Hippocampal formation (tissue), 2 donors: ENCODE measurements at places on chromosomes 12 and 14.

DNA sequence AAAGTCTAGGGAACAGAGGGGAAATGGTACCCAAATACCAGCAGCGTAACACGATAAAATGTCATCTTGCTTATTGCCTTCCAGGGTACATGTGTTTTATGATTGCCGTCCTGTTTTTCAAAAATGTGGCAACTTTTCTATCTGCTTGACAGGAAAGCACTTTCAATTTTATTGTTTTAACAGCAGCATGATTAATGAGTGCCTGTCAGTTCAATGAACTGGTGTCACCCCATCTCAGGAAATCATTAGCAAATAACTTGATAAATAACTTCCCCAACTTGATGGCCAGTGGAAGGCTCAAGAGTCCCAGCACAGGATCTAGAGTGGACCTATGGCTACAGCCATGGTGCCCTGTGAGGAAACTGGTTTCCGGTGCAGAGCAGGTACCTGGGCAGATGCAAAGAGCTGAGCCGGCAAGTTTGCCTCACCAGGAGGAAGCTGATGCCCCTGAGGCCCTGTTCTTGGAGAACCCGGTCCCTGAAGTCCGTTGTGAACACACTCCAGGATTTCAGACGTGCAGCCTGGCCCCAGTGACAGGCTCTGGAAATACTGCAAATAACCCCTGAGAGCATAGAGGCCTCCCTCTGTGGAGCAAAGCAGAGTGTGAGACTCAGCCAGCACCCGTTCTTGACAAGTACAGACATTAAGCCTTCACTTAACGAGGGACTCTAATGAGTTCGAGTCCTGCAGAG is 173.5 kb upstream of the SFSWAP start:
- no peak for DNase-seq

DNA sequence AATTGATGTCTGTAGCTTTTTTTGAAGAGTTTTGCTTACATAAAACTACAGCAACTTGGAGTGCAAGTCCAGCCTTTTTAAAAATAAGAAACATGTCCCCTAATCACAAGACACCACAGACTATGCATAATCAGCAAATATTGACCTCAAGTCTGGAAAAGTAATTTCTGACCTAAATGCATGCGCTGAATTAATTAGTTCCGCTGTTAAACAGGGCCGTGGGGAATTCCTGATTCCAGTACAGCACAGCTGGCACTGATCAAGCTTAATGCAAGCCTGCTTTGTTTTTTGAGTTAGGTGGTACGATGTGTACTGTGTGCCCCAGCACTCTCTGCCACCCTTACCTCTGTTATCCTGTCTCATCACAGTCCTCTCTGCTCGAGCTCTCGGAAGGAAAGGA is 9.2 kb downstream of the MLH3 start:
- DNase-seq: no peak

- no peak for DNase-seq
Observed at GRCh38 chr14:103828315-103828967, 18.9 kb downstream of the PPP1R13B start.

DNA sequence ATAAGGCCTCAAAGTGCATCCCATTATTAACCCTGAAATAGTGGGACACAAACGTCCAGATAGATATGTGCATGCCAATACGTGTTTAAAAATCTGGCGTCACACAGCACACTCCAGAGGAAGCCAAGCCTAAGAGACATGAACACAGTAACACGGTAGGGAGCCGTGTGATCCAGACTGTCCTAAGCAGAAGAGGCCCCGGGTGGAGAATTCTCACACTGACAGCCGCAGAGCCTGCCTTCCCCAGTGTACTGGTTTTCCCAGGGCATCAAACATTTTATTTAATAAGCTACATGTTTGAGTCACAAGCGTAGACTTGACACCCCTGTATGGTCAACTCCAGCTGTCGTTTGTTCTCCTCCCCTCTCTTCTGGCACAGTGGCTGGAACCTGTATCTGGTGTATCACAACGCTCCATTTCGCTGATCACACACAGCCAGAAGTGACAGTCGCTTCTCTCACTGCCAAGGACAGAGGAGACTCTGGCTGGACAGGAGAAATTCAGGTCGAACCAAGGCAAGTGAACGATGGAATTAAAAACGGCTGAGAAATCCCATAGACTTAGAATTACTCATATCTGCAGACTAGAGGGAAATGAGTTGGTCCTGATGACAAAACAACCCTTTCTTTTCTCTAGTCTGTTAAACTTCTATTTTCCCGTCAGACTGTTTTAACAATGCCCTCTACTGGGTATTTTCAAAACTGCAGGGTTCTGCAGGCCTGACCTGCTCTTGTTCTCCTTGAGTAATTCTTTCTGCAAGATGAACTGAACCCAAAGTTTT is 359.9 kb downstream of the RGS6 start:
- peak; percentile 2 for DNase-seq

GRCh38 chr12:114407842-114408411 is 2.0 kb upstream of the TBX5 start:
- no peak for DNase-seq

GRCh38 chr14:80535171-80535570 is 323.9 kb upstream of the DIO2 start:
- no peak for DNase-seq

- no peak for DNase-seq
Observed at GRCh38 chr12:26017484-26018211, 59.2 kb downstream of the RASSF8 start.

DNA sequence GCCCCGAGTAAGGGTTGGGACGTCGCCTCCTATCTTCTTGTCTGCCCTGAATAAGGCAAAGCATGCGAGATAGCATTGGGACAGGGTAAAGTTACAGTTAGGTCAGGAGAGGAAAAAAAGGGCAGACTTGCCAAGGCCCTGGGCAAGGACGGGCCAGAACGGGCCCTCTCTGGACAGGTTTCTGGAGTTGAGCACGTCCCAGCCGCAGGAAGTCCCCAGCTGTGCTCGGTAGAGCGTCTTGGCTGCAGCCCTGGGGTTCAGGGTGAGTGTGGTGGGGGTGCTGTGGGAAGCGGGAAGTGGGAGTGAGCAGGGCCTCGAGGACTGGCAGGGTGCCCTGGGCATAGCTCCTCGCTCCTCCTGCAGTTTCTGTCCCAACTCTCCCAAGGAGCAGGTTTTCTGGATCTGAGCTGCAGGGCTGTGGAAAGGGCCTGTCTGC is 5.4 kb downstream of the RPS6KL1 start:
- DNase-seq: no peak

GRCh38 chr12:120230326-120230973 is 29.5 kb upstream of the RPLP0 start:
- no peak for DNase-seq

DNA sequence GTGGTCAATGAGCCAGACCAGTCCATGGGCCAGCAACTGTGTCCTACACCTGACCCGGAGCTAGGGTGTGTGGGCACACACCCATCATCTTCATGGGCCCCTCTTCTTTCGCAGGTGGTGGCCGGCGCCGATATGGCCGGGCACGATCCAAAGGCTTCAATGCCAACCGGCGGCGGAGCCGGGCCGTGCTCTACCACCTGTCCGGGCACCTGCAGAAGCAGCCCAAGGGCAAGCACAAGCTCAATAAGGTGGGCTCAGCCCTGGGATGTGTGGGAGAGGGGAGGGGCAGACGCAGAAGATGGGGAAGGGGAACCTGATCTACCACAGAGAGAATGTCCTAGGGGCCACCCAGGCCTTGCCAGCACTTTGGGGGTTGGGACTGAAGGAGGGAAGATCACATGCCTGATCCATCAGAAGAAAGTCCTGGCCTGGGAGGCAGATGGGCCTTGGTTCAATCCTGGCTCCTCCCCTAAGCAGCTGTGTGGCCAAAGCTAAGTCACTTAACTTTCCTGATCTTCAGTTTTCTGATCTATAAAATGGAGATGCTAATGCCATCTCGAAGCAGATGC is 3.8 kb downstream of the KCNH3 start:
- DNase-seq: no peak

GRCh38 chr14:81295958-81296923 is 75.5 kb upstream of the GTF2A1 start:
- DNase-seq: no peak

DNA sequence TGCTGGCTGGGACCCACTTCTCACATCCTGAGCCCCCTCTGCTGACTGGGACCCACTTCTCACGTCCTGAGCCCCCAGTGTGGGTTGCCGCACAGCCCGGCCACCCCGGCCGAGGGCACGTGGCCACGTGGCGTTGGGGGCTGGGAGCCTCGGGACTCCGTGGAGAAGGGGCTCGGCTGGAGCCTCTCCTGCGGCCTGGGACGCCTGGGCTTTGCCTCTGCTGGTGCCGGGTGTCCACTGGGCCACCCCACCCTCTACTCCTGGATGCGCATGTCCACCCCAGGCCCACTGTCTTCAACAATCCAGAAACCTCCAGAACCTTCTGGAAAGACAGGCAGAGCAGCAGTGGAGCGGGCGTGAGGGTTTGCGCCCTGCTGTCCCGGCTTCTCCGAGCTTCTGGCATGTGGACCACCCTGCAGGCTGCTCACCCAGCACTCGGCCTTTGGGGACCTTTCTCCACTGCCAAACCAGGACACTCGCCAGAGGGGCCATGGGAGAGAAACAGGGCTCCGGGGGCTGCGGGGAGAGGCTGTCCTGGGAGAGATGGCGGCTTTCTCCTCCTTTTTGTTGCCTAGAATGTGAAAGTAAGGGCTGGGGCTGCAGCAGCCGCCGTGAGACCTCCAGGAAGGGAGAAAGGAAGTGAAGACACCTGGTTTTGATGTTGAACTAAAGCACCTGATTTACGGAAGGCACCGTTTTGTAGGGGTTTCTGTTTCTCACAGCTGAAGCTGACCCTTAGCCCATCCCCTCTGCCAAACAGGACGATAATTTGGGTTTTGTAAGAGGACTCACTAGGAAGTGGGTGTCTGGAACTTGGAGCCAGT is 30.0 kb downstream of the NOC4L start:
- DNase-seq: no peak

- peak; percentile 3 for DNase-seq
Observed at GRCh38 chr12:8668441-8668840, 5.8 kb upstream of the MFAP5 start.

GRCh38 chr12:113222730-113223531 is 1.7 kb downstream of the TPCN1 start:
- peak; percentile 40 for DNase-seq

DNA sequence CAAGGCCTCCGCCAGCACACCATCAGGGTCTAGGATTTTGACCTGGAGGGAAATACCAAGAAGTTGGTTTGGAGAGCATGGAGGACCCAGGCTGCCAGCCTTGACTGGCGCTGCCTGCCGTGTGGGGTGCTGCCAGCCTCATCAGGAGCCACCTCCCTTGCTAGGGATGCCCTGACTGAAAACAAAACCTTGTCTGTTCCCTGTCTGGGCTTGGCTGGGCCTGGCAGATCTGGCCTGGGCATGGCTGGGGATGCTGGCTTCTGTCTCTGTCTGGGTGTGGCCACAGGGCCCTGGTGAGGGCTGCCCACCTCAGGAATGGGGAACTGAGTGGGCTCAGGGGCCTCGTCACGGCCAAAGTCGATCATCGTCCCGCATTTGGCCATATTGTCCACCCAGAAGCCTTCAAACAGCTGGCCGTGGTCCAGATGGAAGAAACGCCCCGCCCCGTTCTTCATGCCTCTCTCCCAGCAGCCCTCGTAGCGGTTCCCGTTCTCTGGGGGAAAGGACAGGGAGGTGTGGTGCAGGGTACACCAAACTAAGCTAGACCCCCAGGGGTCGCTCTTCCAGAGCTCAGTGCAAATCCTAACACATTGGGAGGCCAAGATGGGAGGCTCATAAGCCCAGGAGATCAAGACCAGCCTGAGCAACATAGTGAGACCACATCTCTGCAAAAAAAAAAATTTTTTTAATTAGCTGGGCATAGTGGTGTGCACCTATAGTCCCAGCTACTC is 16.5 kb downstream of the MORN3 start:
- DNase-seq: no peak

GRCh38 chr12:4269279-4269991 is 4.1 kb upstream of the CCND2 start:
- DNase-seq: peak; percentile 68

GRCh38 chr12:57713209-57713608 is 19.3 kb downstream of the OS9 start:
- DNase-seq: no peak

- no peak for DNase-seq
Observed at GRCh38 chr12:17296882-17297281, 690.9 kb upstream of the LMO3 start.

DNA sequence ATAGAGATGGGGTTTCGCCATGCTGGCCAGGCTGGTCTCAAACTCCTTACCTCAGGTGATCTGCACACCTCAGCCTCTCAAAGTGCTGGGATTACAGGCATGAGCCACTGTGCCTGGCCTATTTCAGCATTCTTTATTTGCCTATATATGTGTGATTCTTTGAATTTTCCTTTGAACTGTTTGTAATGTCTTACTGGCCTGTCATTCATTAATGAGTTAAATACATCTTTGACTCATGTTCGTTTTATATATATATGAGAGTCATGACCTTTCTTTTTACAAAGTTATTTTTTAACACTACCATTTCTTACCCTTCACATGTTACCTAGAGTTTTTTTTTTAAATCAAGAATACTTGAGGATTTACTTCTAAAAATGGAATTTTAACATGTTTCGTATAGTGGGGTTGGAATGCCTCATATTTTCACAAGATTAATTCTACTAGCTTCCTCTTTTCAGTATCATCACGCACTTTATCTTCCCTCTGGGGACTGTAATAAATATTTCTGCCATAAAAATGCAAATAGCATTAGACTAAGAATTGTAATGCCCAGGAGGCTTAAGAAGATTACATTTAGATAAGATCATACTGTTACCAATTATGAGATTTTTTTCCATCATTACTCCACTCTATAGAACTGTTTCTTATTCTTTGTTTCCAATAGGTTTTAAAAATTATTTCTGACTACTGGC is 66.7 kb downstream of the NTN4 start:
- DNase-seq: no peak

GRCh38 chr14:80681651-80682050 is 259.9 kb downstream of the CEP128 start:
- DNase-seq: no peak

- DNase-seq: no peak
Observed at GRCh38 chr12:19576506-19577280, 137.4 kb downstream of the AEBP2 start.

GRCh38 chr14:81557146-81557545 is 23.5 kb upstream of the SEL1L start:
- DNase-seq: no peak

- no peak for DNase-seq
Observed at GRCh38 chr12:49693931-49694444, 13.2 kb downstream of the FMNL3 start.

GRCh38 chr12:14018080-14018479 is 36.7 kb upstream of the GRIN2B start:
- DNase-seq: no peak

DNA sequence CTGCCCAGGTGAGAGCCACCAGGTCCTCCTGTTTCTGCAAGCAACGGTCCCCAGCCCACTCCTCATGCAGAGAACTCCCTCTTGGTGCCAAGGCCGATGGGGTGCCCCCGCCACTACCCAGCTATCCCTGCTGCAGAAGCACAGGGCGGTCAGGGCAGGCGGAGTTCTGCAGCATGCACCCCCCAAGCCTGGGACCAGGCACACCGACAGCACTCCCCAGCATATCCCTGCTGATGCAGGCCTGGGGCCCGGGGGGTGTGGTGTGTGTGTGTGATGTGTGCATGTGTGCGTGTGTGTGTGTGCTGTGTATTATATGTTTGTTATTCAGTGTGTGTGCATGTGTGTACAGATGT is 27.7 kb upstream of the FZD10 start:
- no peak for DNase-seq

GRCh38 chr14:89455412-89455811 is 38.4 kb upstream of the FOXN3 start:
- no peak for DNase-seq
